Stimulated activated CD8-positive, alpha-beta memory T cell treated with anti-CD3 and anti-CD28 coated beads, Interleukin-4, amount 100 ng/mL, for 4 hours (primary cell): ENCODE measurements at places on chromosomes 11 and 22.

GRCh38 chr11:125720781-125721180 is 25.3 kb upstream of the PATE1 start:
- DNase-seq: no peak

DNA sequence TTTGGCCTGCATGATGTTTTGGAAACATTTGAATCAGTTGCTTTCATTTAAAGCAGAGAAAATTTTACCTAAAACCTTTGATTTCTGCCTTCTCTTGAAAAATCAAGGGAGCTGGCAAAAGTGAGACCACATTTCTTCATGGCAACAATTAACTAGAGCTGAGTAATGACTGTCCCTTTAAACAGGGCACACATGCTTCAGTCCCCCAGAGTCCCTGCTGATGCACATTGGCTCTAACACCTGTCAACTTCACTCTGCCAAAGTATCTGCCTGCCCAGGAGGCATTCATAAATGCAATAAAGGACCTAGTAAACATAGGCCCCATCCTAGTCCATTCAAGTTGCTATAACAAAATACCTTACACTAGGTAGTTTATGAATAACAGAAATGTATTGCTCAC is 87.1 kb upstream of the LDLRAD3 start:
- no peak for DNase-seq

DNA sequence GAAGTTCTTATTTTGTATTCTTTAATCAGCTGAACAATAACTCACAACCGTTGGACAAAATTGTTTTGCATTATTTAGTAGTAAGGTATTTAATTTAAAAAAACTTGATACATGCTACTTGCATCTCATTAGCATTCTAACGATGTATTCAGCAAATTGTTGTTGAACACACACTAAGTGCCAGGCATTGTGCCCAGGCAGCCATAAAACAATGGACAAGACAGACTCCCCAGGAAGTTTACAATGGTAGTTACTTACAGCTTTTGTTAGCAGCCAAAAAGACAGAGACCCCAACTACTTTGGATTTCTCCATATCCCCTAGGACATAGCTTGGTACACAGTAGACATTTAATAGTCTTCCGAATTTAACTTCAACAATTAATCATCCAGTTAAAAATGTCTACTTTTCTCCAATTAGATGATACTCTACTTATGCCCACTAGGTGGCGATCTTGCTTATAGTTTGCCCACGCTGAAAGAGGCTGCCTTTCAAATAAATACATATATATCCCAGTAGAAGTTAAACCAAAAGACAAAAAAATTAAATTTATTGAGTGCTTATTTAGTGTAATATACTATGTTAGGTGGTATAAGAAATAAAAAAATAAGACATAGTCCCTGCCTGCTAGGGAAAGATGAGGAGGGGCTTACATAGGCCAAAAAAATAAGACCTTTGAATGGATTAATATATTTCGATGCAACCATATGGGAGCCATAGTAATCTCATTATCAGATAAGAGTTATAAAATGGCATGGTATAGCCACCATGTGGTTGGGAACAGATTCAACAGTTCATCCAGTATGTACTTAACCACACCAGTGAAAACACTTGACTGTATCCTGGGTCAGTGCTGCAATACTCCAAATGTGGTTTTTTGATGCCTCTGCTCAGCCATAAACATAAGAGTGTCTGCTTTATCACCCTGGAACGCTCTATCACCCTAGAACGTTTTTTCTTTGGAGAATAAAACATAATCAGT is 2.0 kb upstream of the FJX1 start:
- no peak for DNase-seq

GRCh38 chr11:118290923-118291322 is 13.6 kb upstream of the CD3E start:
- no peak for DNase-seq

DNA sequence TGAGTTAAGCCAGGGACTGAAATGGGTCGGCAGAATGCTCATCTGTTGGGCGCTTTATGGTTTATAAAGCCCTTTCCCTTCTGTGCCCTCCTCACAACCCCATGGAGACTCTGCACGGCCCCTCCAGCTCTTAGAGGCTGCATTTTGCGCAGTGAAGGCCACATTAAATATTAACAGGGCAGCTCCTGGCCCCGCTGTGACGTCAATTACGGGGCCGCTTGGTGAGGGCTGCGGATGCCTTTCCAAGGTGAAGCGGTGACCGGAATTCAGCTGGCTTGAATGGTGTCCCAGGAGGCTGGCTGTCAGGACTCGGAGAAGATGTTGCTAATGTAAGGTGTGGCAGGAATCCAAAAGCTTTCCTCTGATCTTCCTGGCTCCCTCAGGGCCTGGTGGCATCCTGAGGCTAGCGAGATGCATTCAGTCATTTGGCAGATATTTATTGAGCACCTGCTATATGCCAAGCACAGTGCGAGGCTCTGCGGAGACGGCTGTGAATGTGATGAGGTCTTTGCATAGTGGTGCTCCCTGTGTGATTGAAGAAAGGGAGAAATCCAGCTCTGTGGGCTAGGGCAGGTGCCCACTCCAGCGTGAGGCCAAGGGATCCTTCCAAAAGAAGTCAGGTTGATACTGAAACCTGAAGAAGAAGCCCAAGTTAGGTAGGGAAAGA is 10.4 kb upstream of the YWHAH start:
- DNase-seq: no peak

GRCh38 chr11:44977493-44977984 is 26.9 kb upstream of the TP53I11 start:
- no peak for DNase-seq

DNA sequence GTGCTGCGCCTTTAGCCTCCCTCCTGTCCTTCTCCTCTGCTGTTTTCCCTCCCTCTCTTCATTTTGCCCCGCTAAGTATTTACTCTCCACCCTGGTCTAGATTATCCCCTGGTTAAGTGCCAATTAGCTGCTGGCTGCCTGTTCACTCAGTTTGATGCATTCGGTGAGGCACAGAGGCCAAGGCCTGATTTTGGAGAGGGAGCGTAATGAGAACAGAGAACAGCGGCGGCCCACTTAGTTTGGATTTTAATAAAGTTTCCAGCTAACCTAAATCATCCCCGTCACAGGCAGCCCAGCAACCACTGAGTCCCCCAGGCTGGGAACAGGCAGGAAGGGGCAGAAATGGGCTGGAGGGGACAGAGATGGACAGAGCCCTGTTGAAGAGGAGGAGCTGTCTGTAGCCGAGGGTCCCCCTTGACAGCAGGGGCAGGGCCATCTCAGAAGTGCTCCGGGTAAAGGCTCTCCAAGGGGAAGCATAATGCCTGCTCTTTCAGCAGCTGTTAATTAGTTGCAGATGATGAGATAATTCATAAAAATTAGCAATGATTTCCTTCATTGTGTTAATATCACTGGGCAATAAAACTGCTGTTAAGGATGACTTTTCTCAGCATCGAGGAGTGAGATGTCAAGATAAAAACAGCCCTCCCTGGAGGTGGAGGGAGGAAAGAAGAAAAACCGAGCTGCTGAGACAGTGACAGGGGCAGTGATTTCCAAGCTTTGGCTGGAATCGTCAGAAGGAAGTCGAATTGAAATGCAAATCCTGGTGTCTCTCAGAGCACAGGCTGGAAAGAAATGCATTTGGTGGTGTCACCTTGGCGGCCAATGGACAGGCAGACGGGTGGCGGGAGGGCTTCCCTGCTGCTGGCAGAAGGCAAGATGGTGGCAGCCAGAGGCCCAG is 170.1 kb downstream of the GRIK4 start:
- no peak for DNase-seq

GRCh38 chr11:770642-771616 is 6.4 kb downstream of the GATD1 start:
- DNase-seq: no peak

DNA sequence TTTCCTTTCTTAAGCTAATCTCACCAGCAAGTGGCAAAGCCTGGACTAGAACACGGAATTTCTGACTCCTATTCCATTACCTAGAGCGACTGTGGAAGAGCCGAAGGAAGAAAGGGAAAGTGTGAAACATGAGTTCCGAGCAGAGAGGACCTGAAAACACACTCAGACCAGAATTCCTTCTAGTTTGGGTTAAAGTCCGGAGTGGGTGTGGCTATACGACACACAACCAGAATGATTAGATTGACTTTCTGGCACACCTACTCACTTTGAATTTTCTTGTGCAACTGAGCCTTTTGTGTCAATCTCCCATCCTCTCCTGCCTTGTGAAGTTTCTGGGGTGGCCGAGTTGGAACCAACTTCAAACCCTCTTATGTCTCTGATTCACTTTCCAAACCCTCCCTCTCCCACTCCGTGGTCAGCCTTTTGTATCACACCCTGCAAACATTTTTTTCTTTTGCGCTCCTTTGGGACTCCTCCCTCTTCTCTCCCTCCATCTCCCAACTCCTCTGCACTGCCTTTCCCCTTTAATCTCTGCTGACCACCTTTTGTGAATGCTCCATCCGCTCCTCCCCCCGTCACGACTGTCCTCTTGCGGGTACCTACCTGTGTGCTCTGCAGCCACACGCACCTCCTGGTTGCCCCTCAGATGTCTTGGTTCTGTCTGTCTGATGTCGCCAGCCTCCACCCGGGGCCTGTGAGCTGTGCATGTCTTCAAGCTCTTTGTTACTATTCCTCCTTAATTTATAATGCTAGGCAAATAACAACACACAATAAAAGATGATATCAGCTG is 86.3 kb upstream of the BLID start:
- no peak for DNase-seq

GRCh38 chr11:34379079-34379478 is 21.3 kb upstream of the ABTB2 start:
- no peak for DNase-seq

DNA sequence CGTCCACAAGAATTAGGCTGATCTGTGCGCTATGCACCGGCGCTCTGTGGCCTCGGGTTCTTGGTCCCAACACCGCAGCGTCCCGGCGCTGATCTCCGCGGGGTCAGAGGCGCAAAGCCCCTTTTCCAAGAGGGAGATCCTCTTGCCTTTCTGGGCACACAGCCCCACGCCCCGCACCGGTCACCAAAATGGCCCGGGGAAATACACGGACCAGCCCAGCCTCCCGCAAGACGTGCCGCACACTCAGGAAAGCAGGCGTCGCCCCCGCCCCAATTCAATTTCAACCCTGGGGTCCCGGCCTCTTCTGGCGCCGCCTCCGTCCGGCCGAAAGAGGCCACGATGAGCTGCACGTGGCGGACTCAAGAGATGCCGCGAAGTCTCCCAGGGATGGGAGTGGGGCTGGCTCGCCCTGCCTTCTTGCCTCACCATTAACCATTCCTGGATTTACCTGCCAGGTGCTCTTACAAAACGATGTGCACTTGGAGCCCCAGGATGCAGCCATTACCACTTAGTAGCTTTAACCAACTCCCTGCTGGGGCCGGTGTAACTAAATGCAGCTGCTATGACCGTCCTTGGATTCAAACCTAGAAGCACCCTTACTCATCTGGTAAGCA is 10.5 kb downstream of the PIWIL3 start:
- no peak for DNase-seq

GRCh38 chr11:68469122-68469521 is 8.6 kb downstream of the PPP6R3 start:
- no peak for DNase-seq

DNA sequence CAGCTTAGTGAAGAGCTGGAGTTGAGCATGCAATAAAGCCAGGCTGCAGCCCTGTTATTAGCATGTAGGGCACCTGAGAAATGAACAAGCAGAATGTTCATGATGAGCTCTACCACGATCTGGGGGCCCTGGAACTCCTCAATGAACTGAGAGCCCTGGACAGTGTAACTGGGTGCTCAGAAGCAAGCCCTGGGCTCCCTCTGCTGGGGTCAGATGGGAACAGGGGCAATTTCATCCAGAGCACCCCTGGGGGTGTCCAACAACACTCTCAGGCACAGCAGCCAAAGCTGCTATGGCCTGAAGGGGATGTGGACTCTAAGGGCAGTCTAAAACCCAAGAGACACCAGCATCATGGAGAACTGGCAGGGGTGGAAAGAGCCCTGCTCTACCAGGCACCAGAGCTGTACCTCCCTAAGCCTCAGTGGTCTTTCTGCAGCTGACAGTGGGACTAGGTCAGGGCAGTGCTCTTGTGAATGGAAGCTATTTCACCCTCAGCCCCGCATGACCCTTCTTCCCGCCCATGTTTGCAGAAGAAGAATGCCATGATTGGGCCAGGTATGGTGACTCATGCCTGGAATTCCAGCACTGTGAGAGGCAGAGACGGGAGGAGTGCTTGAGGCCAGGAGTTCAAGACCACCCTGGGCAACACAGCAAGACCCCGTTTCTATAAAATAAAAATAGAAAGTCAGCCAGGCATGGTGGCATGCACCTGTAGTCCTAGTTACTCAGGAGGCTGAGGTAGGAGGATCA is 28.9 kb downstream of the THOC5 start:
- no peak for DNase-seq

GRCh38 chr11:126155402-126156187 is 55.9 kb downstream of the RPUSD4 start:
- no peak for DNase-seq

- no peak for DNase-seq
Observed at GRCh38 chr11:78432058-78432515, 14.5 kb upstream of the GAB2 start.

DNA sequence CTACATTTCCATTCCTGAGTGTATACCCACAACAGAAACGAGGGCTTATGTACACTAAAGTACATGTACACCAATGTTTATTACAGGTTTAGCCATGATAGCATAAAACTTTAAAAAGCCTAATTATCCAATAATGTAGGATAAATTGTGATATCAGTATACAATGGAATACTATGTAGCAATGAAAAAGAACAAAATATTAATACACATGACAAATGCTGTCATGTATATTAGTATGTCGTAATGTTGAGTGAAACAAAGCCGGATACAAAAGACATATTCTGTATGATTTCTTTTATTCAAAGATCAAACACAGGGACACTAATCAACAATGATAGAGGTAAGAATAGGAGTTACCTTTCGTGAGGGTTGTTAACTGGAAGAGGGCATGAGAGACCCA is 2.7 kb downstream of the SAA4 start:
- DNase-seq: no peak

GRCh38 chr11:120331301-120331996 is 4.8 kb upstream of the ARHGEF12 start:
- DNase-seq: no peak

- no peak for DNase-seq
Observed at GRCh38 chr11:119341222-119342022, 739 bp upstream of the C1QTNF5 start.

DNA sequence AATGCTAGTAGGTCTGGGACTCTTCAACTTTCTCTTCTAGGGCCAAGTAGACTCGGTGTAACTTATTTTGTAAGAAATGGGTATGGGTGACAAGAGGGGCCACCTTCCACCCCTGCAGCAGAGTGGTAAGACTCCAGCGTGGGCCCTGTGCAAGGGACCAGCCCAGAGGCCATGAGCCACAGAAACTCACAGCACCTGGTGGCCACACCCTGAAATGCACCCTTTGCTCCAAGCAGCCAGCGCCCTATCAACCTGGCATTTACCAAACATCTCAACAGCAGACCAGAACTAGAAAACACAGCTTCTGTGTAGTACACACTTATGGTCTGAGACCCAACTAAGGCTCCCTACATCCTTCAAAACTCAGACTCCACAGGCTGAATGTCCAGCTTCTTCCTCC is 5.7 kb downstream of the CDCA5 start:
- DNase-seq: peak; percentile 34

DNA sequence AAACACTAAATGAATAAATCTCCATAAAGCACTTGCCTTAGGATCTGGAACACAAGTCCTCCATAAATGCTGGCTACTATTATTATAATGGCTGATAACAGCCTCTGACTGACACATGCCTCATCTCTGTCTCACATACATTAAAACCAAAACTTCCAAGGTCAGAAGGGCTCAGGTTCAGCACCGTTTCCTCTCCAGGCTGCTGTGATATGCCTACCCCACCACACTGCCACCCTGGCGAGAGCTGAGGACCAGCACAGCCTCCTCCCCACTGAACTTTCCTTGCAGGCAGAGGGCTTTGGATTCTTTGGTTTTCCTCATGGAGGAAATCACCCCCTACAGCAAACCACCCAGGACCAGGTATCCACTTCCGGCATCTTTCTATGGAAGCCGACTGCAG is 112.8 kb downstream of the ABTB2 start:
- DNase-seq: no peak
